HT1080 (cell line): ENCODE measurements at places on chromosomes 12 and 14. TPM values are rescaled to one million over a fixed set of nuclear protein-coding genes. Genes with fewer than 3 reads are reported as not detected.

GRCh38 chr14:103998027-103998426, 55.7 kb upstream of the RD3L start:
- DNase-seq = no peak

DNA sequence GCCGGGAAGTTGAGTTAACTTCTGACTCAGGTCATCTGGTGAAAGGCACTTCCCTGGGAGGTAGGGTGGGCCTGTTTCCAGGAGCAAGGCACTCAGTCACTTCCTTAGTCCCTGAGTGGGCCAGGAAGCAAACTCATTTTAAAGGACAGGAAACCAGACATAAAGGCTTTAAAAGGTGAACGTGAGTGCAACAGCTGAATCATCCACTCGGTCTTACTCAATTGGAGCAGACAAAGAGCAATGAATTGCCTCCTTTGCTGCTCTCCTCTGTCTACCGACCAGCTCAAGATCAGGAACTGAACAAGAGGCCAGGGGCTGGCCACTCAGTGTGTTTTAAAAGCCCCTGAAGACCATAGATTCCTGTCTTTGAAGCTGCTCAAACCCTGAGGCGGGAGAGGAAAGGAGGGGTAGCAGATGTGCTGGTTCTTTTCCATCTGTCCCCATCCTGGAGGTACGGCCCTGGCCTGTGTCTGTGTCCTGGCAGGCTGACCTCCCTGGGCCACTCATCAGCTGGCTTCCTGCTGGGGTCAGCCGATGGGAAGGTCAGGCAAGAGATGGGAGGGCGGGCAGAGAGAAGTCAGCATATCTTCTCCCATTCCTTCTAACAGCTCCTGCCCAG, 148.9 kb downstream of the PPM1H start:
- peak; percentile 100 for DNase-seq

GRCh38 chr14:30299915-30300314, 259.0 kb upstream of the G2E3 start:
- peak; percentile 5 for DNase-seq

DNA sequence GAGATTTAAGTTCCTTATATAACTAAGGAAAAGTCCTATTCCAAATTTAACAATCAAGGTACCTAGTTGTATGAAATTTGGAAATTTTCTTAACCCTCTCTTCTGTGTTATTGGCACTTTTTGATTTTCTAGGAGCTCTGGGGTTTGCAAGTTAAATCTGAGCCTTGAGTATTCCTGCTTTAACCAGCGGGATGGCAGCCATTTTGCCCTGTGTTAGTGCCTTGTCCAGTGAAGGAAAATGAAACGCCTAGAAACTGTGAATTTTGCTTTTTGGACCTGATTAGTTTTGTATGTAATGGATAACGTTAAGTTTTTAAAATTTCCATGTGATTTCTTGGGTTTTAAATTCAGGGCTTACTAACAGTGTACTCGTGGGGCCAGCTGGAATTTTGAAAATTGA, 45.1 kb downstream of the DIP2B start:
- DNase-seq = no peak

- peak; percentile 19 for DNase-seq
These were observed 7.9 kb upstream of the NAA25 start for GRCh38 chr12:112116232-112117060.

- DNase-seq = no peak
These were observed 153.3 kb downstream of the NTF3 start for GRCh38 chr12:5585178-5585577.

- no peak for DNase-seq
These were observed 11.4 kb upstream of the SPSB2 start for GRCh38 chr12:6884539-6884938.

DNA sequence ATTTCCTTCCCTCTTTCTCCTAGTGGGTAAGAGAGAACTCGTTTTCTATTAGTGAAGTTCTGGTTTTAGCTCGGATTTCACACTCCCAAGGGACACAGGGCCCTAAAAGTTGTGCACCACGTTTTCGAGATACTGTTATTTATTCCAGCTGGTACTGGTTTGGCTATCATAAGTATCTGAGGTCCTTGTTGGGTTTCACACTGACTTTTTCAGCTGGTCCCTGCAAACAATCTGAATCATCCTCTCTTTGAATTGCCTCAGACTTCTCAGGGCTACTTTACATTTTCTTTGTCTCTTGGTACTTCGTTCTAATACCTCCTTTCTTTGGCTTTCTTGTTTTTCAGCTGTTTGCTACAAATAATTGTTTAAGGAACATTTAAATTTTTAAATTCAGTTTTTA, 75.7 kb downstream of the SCN8A start:
- DNase-seq = no peak

TUBA1A gene
- 329 and 349 TPM in 2 replicates for total RNA-seq

HOXC12 gene
- total RNA-seq = not detected in 2 replicates

DNA sequence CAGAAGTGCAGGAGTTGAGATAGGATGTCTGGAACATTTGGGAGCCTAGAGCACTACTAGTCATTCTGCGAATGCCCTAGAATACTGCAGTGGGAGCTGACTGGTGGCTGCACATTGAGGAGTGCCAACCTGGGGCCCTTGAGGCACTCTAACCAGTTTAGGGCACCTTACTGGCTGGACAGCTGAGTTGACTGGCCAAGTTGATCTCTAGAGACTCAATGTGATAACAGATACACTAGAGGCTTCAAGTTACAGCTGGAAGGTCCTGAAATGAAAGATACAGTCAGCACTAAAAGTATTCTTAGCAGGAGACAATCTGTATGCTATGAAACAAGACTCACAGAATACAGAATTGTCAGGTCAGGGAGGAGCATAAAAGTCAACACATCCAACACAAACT, 8.0 kb downstream of the SLC8A3 start:
- no peak for DNase-seq

GRCh38 chr12:58712976-58713375, 207.3 kb downstream of the LRIG3 start:
- DNase-seq = no peak

POU6F1 gene
- total RNA-seq = 0.26 and 1.5 TPM in 2 replicates

GRCh38 chr12:11744410-11744801, 94.9 kb downstream of the ETV6 start:
- DNase-seq = no peak

DNA sequence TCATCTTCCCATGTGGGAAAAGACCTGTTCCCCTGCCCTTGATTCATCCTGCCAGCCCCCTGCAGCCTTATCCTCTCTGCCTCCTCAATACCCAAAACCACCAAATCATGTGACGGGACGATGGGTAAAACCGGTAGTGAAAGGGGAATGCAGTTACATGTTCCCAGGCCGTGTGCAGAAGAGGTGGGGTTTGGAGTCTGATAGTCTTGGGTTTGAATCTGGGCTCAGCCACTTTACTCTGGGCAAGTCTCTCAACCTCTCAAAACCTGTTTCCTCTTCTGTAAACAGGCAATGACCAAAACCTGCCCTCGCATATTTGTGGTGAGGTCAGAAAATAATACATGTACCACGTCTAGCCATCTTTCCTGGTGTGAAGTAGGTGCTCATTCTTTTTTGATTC, 123.0 kb downstream of the PLXNC1 start:
- DNase-seq = no peak

GRCh38 chr14:103718572-103718971, 3.0 kb downstream of the ZFYVE21 start:
- DNase-seq = no peak

- no peak for DNase-seq
These were observed at the start of gene KCNH5 for GRCh38 chr14:63045234-63045611. TSS of gene KCNH5 (minus strand) at chr14:63045458. CDS start at chr14:63045186, 272 bp downstream.

TAS2R9 gene
- total RNA-seq = not detected in 2 replicates

- DNase-seq = no peak
These were observed 12.0 kb downstream of the ADGRD1 start for GRCh38 chr12:130965668-130966067.

DNA sequence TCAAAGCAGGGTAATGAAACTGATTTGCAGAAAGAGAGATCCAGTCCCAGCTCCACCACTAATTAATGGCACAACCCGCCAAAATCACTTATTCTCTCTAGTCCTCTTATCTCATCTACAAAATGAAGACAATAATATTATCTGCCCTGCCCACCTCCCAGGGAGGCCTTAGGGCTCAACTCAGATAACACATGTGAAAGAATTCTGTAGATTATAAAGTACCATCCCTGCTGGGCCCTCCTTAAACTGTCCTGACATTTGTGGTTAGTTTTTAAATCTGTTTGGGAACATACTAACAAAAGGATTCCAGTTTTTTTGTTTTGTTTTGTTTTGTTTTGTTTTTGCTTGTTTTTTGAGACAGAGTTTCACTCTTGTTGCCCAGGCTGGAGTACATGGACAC, 7.3 kb downstream of the POMT2 start:
- DNase-seq = no peak

GRCh38 chr12:110534811-110535210, 32.7 kb downstream of the RAD9B start:
- no peak for DNase-seq

DNA sequence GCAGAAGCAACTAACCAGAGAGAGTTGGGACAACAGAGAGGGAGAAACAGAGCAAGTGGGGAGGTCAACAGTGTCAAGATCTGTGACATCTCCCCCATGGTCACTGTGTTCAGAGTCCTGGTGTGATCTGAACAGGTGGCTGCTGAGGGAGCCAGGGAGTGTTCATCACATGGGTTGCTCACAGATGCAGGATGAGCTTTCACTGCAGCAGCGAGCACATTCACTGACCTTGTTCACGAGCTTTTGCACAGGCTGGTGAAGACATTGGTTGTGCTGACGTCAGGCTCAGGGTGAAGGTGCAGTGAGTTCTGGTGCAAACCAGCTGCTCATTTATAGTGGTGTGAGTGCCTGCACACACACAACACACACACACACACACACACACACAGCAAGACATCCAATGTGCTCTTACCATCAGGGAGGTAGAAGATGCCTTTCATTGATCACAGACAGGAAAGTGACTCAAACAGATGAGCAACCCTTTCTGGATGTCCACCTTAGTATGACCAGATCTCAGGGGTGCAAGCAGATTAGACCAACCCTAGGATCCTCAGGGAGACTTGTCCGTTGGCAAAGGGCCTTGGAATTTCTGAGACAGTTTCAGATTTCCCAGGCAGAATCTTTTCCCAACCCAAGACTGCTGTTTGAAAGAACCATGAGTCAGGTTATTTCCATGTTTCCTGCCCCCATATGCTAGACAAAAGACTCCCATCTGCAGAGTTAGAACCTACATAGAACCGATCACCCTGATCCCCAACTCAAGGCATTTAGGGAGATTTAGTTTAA, 44.3 kb upstream of the OR10AD1 start:
- peak; percentile 10 for DNase-seq

DNA sequence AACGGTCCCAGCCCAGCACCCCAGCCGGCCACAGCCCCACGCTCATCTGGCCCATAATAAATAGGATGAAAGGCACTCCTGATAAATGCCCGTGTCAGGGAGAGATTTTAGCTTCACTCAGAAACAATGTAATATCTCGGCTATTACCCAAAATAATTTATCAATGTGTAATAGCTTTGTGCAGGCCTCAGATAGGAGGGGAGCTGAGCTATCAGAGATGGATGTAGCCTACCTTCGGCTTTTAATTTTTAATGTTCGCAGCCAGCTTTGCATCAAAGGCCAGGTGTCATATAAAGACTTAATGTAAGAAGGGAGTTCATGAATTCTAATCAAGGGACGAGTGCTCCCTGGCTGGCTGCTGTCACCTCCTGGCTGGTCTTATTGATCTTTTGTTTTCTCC, 171.9 kb downstream of the ESRRB start:
- DNase-seq = no peak

- no peak for DNase-seq
These were observed 80.9 kb downstream of the DAD1 start for GRCh38 chr14:22508150-22508457.

DNA sequence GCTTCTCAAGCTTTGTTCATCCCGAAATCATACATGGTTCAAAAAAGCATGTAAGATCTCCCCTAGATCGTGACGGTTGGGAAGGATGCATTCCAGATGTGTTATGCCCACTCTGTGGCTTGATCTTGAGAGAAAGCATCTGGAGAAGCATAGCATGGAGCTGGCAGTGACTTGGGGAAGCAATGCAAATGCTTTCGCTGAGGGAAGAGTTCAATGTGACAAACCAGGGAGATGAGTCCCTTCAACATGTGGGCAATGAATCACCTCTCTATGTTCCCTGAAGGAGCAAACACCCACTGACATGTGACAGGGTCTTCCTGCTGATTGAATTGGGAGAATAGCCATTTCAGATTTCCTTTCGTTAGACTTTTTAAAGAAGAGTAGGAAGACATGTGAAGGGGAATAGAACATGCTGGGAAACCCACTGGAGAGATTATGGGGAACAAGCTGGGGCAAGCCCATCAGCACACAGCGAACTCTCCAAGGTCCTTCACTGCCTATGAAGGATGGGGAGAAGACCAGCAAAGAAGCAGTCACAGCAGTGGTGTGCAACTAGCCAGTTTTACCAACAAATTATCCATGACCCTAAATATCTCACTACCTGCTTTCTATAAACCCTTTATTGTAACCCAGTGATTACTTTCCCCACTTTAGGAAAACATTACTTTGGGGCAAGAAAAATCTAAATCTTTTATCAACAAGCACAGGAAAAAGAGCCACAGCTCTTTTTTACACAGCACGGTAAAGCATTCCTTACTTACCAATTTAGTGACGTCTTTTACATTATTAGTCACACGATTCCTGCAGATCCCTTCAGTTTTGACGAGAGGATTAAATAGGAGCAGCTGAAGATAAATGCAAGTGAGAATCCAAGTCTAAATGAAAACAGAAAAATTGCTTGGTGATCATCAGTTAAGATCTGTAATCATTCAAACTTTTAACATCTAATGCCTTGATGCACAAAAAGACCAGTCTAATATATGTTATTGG, 35.0 kb downstream of the KITLG start:
- peak; percentile 20 for DNase-seq

PRICKLE1 gene
- 5.6 and 8.6 TPM in 2 replicates for total RNA-seq
